ENCODE measurements at places on chromosomes 6 and 20.

GRCh38 chr20:34820805-34821578 lies 4.5 kb downstream of the NCOA6 start:
- DNase-seq: no peak

- DNase-seq: no peak
Measured at GRCh38 chr20:25081730-25082497, at the start of gene VSX1. TSS of gene VSX1 (minus strand) at chr20:25082141. CDS start at chr20:25082096, 45 bp downstream.

GRCh38 chr20:54476169-54477009 lies 996 bp downstream of the DOK5 start:
- DNase-seq: no peak

GRCh38 chr20:12076200-12076599 lies 158.5 kb downstream of the BTBD3 start:
- no peak for DNase-seq

GRCh38 chr6:125678601-125679000 lies 70.8 kb upstream of the HEY2 start:
- no peak for DNase-seq

Measured in CD8-positive, alpha-beta T cell (primary cell).